ENCODE measurements at places on chromosomes 11 and 22.

- peaks cover 33% of the 10 kb centered on the region for H3K4me1 ChIP-seq
- no peaks in the 10 kb centered on the region for H3K36me3 ChIP-seq
- no peak overlapping the region for H3K27ac ChIP-seq
- no peak overlapping the region for H3K4me3 ChIP-seq
Measured at GRCh38 chr11:121670266-121670665, 217.5 kb upstream of the SORL1-AS1 start.

DNA sequence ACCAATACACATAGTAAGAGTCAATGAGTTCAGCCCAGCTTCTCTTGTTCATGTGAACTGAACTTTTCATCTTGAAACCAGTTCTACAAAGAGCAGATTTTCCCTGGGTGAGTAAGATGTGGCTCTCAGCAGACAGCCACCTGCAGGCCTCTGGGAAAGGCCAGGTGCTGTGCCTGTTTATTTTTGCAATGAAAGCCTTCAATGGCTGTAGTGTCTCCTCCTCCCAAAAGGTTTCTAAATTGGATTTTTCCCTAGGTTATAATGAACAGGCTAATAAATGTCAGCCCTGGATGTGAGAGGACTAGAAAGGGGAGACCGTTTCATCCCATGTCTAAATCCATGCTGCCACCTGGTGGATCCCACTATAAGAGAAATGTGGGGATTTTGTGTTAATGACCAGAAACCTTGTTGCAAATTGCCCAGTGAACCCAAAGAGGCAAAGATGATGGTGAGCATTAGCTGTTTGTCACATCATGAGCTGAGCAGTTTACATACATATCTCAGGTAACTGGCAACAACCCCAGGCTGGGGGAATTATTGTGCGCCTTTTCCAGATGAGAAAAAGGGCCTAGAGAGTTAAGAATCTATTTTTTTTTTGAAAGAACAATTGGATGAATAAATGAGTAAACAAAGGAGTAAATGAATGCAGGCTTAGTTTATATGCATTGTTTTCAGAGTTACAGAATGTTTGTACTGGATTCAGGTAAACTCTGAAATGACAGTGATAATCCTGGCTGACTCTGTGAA is 12.7 kb downstream of the C11orf91 start:
- peaks cover 33% of the 10 kb centered on the region for H3K4me1 ChIP-seq
- H3K27me3 ChIP-seq: peaks cover 3% of the 10 kb centered on the region
- H3K36me3 ChIP-seq: no peaks in the 10 kb centered on the region
- H3K27ac ChIP-seq: no peak overlapping the region

- no peak overlapping the region for H3K4me3 ChIP-seq
- H3K36me3 ChIP-seq: no peaks in the 10 kb centered on the region
- peaks cover 22% of the 10 kb centered on the region for H3K27me3 ChIP-seq
- peaks cover 6% of the 10 kb centered on the region for H3K4me1 ChIP-seq
Measured at GRCh38 chr11:45754741-45755140, 50.2 kb upstream of the SLC35C1 start.

DNA sequence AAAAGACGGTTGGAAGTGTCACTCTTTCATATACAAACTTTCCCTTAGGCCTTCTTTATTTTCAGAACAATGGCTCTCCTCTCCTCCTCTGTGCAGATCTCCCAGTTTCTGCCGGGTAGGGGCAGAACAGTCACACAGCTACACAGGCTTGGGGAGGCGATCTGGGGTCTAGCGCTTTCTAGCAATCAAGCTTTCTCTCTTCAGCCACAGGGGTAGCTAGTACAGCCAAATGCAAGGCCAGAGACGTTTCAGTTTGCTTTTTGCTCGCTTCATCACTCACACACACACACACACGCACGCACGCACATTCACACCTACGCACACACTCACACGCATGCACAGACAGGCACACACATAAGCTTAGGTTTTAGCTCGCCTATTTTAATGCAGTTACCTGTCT is 104.3 kb downstream of the SPATA19 start:
- H3K36me3 ChIP-seq: no peaks in the 10 kb centered on the region
- H3K4me3 ChIP-seq: no peak overlapping the region
- H3K27ac ChIP-seq: no peak overlapping the region
- H3K4me1 ChIP-seq: no peaks in the 10 kb centered on the region
- H3K27me3 ChIP-seq: peaks cover 16% of the 10 kb centered on the region
- no peak for DNase-seq

DNA sequence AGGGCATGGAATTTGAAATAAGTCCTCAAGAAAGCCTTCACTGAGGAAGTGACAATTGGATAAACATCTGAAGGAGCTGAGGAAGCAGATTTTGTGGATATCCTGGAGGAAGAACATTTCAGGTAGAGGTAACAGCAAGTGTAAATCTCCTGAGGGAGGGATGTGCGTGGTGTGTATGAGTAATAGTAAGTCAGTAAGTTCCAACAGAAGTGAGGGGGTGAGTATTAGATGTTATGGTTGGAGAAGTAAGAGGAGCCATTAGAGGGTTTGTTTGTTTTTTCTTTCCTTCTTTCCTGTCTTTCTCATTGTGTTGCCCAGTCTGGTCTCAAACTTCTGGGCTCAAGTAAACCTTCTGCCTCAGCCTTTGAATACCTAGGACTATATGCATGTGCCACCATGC is 29.0 kb downstream of the ANKRD42 start:
- no peak for DNase-seq
- no peaks in the 10 kb centered on the region for H3K4me1 ChIP-seq
- no peaks in the 10 kb centered on the region for H3K36me3 ChIP-seq
- H3K27ac ChIP-seq: no peak overlapping the region

DNA sequence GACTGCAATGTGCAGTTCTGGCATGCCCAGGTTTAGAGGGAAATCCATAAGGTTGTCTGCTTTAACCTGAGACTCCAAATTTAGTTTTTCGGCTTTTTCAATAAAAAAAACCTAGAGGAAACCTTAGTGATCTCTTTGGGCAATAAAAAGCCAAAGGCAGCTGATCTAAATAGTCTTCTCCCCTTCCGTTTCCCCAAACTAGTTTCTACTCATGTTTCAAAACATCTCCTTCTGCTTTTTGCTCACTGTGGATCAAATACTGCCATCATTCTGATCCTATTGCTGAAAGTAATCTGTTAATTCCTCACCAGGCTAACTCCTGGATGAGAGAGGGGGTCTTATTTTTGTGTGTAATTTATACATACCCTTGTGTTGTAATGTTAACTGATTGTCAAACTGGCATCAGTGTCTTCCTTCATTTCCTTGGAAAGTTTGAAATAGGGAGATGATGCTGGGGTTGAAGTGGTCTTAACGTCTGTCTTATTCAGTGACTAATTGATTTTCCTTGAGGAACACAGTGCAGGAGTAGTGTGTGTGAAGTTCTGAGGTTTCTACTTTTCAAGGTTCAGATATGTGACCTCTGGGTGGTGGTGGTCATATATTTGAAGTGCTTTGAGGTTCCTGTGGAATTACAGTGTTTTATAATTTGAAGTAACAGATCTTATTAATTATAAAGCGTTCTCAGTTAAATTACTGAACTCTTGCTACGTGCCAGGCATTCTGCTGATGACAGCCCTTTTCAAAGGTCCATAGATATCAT is 55.0 kb downstream of the ARHGAP42 start:
- no peak for DNase-seq
- H3K36me3 ChIP-seq: peaks cover 4% of the 10 kb centered on the region
- H3K27ac ChIP-seq: no peak overlapping the region
- no peaks in the 10 kb centered on the region for H3K27me3 ChIP-seq
- H3K4me3 ChIP-seq: no peak overlapping the region

- H3K4me1 ChIP-seq: peaks cover 25% of the 10 kb centered on the region
- no peak for DNase-seq
- H3K4me3 ChIP-seq: no peak overlapping the region
- no peaks in the 10 kb centered on the region for H3K36me3 ChIP-seq
- H3K27me3 ChIP-seq: no peaks in the 10 kb centered on the region
Measured at GRCh38 chr11:115408036-115408921, 95.9 kb downstream of the CADM1 start.

Data from progenitor cell of endocrine pancreas (in vitro differentiated cells).